ENCODE measurements at places on chromosomes 13 and 19. TPM values are rescaled to one million over a fixed set of nuclear protein-coding genes. Genes with fewer than 3 reads are reported as not detected.
A peak's percentile ranks its signal among the peaks of the same experiment; 100 is the strongest.

- DNase-seq, result no peak
- peaks cover 13% of the 10 kb centered on the region for H3K4me1 ChIP-seq
- no peaks in the 10 kb centered on the region for H3K27me3 ChIP-seq
- no peak overlapping the region for H3K4me3 ChIP-seq
These were observed 339.6 kb downstream of the UQCRFS1 start for GRCh38 chr19:28873301-28873700.

NAA16 gene
- 20.5 TPM for total RNA-seq

ZNF177 gene
- total RNA-seq, result 4.6 TPM

DNA sequence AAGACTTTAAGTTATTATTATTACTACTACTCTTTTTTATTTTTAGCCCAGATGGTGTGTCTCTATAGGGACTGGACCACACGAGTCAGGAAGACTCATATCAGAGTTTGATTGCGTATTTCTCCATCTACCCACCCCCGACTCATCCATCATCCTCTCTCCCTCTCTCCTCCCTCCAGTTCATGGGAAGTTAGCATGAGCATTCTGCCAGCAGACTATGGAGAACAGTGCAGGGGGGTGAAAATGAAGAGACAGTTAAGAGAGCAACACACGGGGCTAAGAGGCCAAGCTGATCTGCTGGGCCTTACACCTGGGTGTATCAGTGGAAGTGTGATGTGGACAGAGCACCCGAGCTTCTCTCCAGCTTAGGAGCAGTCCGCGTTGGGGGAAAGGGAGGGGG is 95.0 kb downstream of the UQCRFS1 start:
- H3K4me3 ChIP-seq, result no peak overlapping the region
- H3K36me3 ChIP-seq, result no peaks in the 10 kb centered on the region
- no peaks in the 10 kb centered on the region for H3K27me3 ChIP-seq
- H3K27ac ChIP-seq, result no peak overlapping the region
- H3K4me1 ChIP-seq, result no peaks in the 10 kb centered on the region
- DNase-seq, result no peak

IZUMO4 gene
- 2.6 TPM for total RNA-seq

LILRB5 gene
- total RNA-seq, result 5.6 TPM

DNA sequence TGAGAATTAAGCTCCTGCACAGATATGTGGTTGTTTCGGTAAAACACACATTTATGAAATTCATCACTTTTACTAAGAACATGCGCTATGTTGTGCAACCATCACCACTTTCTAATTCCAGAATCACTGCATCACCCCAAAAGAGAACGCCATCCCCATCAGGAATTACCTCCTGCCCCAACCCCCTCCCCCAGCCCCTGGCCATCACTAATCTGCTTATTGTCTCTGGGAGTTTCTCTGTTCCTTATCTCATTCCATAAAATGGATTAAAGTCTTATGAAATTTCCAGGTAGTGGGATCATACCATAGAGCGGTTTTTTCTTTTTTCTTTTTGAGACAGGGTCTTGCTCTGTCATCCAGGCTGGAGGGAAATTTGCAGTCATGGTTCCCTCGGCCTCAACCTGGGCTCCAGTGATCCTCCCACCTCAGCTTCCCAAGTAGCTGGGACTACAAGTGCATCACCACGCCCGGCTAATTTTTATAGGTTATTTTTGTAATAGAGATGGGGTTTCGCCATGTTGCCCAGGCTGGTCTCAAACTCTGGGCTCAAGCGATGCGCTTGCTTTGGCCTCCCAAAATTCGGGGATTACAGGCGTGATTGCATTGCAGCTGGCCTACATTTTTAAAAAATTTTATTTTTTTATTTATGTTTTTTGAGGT is 3.5 kb downstream of the ZSCAN5B start:
- H3K4me3 ChIP-seq, result no peak overlapping the region
- no peaks in the 10 kb centered on the region for H3K4me1 ChIP-seq
- DNase-seq, result no peak
- no peaks in the 10 kb centered on the region for H3K27me3 ChIP-seq
- H3K27ac ChIP-seq, result no peak overlapping the region

DNA sequence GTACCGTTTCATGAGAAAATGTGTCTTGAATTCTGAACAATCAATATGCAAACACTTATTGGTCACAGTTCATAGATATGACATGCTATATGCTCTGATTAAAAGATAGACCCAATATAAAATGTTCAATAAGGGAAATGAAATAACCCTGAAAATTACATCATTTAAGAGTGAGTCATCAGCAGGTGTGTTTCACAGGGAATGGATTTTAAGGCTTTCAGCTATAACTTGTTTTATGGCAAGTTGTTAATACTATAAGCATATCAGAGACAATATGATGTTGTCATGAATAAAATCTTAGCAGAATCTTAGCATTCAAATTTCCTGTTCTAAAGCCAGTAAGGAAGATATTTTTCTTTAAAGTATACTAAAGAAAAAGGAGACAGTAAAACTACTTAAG is 483.4 kb upstream of the PCDH9 start:
- no peaks in the 10 kb centered on the region for H3K27me3 ChIP-seq
- H3K27ac ChIP-seq, result no peak overlapping the region
- no peaks in the 10 kb centered on the region for H3K4me1 ChIP-seq
- no peaks in the 10 kb centered on the region for H3K36me3 ChIP-seq

DNA sequence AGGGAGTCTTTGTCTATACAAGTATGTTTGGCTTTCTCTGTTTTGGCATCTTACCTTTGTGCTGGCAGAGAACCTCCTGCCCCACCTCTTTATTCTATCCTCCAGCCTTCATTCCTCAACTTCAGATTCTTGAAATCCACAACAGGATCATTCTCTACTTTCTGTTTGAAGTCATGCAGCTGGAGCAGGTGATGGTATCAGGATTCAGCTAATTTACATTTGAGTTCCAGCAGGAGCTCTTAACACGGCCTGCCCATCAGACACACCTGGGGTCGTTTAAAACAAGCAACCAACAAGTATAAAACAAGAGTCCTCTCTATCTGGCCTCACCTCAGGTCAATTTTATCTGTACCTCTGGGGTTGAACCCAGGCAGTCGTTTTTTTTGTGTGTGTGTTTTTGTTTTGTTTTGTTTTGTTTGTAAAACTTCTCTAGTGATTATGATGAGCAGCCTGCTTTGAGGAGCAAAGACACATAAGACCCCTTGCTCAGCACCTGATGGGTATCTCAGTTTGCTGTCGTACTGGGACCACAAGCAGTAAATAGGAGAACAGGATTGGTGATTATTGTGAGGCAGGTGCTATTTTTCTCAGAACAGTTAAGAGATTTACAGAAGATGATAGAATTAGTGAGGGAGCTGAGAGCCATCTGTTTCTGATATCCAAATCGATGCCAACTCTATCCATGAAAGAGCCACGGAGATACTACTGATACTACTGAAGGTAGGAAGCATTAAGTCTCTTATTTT is 78.4 kb downstream of the GPC6 start:
- no peaks in the 10 kb centered on the region for H3K4me1 ChIP-seq
- H3K27ac ChIP-seq, result no peak overlapping the region
- no peak overlapping the region for H3K4me3 ChIP-seq
- H3K27me3 ChIP-seq, result no peaks in the 10 kb centered on the region

DNA sequence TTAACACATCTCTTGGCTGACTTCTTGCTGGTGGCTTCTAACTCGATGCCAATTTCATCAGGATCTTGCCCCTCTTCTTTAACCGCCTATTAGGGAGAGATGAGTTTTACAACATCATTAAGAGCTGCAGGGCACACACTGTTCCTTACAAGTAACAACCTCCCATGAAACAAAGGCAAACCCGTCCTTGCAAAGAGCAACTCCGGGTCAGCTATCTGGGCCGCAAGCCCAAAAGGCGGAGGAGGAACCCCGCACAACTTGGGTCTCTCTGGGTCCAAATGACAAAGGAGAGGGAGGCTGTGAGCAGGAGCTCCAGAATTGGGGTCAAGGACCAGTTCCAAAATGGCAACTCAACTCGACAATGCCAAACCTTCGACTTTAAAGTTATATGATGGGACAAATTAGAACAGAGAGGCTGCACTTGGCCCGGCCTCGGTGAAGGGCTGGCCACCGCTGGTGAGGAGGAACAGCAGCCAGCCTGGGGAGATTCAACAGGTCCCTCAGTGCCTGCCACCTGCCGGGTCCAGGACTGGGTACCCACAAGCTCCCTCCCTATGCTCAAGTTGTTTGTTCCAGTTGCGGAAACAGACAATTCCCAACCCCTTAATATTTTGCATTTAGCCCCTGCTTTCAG is 1.1 kb downstream of the SAFB2 start:
- DNase-seq, result no peak
- H3K4me1 ChIP-seq, result peaks cover 35% of the 10 kb centered on the region
- peaks cover 15% of the 10 kb centered on the region for H3K36me3 ChIP-seq
- peak overlapping the region; percentile 94 for H3K27ac ChIP-seq
- H3K27me3 ChIP-seq, result no peaks in the 10 kb centered on the region

- H3K4me1 ChIP-seq, result peaks cover 13% of the 10 kb centered on the region
- H3K4me3 ChIP-seq, result no peak overlapping the region
- H3K27me3 ChIP-seq, result no peaks in the 10 kb centered on the region
- DNase-seq, result no peak
- no peaks in the 10 kb centered on the region for H3K36me3 ChIP-seq
These were observed 27.2 kb upstream of the CBY2 start for GRCh38 chr13:45674908-45675307.

- no peak overlapping the region for H3K4me3 ChIP-seq
- no peaks in the 10 kb centered on the region for H3K27me3 ChIP-seq
- no peaks in the 10 kb centered on the region for H3K4me1 ChIP-seq
- no peak overlapping the region for H3K27ac ChIP-seq
These were observed 62.4 kb upstream of the C1QTNF9 start for GRCh38 chr13:24247016-24247415.

- no peak overlapping the region for H3K27ac ChIP-seq
- no peaks in the 10 kb centered on the region for H3K36me3 ChIP-seq
- DNase-seq, result no peak
- no peaks in the 10 kb centered on the region for H3K4me1 ChIP-seq
- H3K4me3 ChIP-seq, result no peak overlapping the region
- H3K27me3 ChIP-seq, result no peaks in the 10 kb centered on the region
These were observed 197.1 kb upstream of the TSHZ3 start for GRCh38 chr19:31546205-31546960.

RCBTB1 gene
- total RNA-seq, result 82.2 TPM

DNA sequence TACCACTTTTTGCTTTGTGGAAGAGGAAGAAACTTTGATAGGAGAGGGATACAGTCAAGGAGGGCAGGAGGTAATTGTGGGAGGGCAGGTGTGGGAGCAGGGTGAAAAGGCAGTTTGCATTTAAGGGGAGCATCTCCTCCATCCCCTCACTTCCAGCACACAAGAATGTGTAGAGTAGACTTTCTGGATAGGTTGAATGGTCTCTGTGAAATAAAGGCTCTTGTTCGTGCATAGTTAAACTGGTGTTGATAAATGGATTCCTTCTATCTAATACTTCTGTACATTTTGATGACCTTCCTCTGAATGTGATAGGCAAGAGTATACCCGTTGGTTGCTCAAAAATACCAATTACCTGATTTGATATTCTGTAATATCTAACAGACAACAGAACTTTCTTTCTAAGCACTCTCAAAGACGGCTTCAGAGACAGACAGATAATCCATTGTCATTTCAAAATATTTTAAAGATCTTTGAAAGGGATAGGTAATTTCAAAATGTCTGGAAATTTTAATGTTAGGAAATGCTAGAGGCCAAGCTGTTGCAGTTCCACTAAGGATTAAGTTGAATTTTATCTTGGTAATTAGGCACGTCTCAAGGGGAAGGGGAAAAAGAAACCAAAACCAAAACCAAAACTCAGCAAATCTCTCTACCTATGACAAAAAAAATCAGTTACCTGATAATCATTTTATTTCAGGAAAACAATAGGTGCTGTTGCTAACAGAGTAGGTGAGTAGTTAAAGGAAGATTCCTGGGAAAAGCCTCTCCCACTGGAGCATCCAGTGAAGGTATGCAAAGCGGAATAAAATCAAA is 302.6 kb downstream of the COG6 start:
- H3K27ac ChIP-seq, result no peak overlapping the region
- H3K36me3 ChIP-seq, result no peaks in the 10 kb centered on the region
- no peak for DNase-seq
- H3K4me1 ChIP-seq, result no peaks in the 10 kb centered on the region
- no peaks in the 10 kb centered on the region for H3K27me3 ChIP-seq

PRSS57 gene
- not detected for total RNA-seq

- H3K27ac ChIP-seq, result no peak overlapping the region
- H3K27me3 ChIP-seq, result no peaks in the 10 kb centered on the region
- no peak overlapping the region for H3K4me3 ChIP-seq
- no peaks in the 10 kb centered on the region for H3K4me1 ChIP-seq
These were observed 3.6 kb downstream of the ADGRE1 start for GRCh38 chr19:6890938-6891337.

TNFSF13B gene
- 1.3 TPM for total RNA-seq

DNA sequence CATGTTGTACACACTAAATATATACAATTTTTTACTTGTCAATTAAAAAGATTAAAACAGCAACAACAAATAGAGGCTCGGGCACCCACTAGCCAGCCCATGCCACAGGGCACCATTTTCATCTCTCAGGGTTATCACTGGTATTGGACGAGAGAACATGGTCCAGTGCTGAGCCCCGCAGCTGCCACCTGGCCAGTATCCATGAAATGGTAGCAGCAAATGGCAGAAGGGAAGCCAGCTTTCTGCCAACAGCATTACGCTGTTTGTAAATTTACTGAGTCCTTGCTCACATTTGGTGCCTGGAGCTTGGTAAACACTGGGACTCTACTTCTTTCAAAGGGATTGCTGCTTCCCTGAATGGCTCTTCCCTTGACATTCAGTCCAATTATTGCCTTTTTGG is 87.9 kb upstream of the WASF3 start:
- H3K4me1 ChIP-seq, result no peaks in the 10 kb centered on the region
- no peak overlapping the region for H3K27ac ChIP-seq
- no peak for DNase-seq
- no peaks in the 10 kb centered on the region for H3K27me3 ChIP-seq
- no peaks in the 10 kb centered on the region for H3K36me3 ChIP-seq

- H3K36me3 ChIP-seq, result peaks cover 36% of the 10 kb centered on the region
- H3K4me1 ChIP-seq, result no peaks in the 10 kb centered on the region
- no peaks in the 10 kb centered on the region for H3K27me3 ChIP-seq
- no peak for DNase-seq
These were observed 109.9 kb downstream of the COL4A1 start for GRCh38 chr13:110197026-110197425.

GRCh38 chr19:18832306-18833140 is 764 bp downstream of the UPF1 start:
- no peaks in the 10 kb centered on the region for H3K27me3 ChIP-seq
- peak overlapping the region; percentile 94 for H3K4me3 ChIP-seq
- no peaks in the 10 kb centered on the region for H3K36me3 ChIP-seq
- peak; percentile 49 for DNase-seq
- H3K4me1 ChIP-seq, result peaks cover 23% of the 10 kb centered on the region

- peak overlapping the region; percentile 59 for H3K27ac ChIP-seq
- H3K4me3 ChIP-seq, result no peak overlapping the region
- no peak for DNase-seq
- no peaks in the 10 kb centered on the region for H3K36me3 ChIP-seq
These were observed 82.4 kb upstream of the IRS2 start for GRCh38 chr13:109868578-109869311.

LYPD5 gene
- 1.6 TPM for total RNA-seq

DNA sequence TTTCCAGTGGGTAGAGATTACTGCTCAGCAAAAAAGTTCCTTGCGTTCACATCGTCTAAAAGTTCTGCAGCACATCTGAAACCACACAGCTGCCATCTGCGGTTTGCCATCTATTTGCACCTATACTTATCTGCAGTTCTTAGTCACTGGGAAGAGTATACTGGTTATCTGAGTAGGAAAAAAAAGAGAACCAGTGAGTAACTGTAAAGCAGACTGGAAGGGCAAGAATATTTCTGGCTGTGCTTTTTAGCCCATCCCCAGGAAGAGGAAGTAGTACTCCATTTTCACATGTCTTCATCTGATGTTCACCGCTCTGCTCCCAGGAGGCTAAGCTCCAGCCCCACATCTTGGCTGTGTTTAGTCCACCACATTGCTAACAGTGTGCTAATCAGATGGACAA is 35.6 kb downstream of the EFNB2 start:
- H3K27me3 ChIP-seq, result no peaks in the 10 kb centered on the region
- no peak overlapping the region for H3K27ac ChIP-seq
- H3K4me3 ChIP-seq, result no peak overlapping the region
- no peaks in the 10 kb centered on the region for H3K36me3 ChIP-seq

C5AR1 gene
- 3.5 TPM for total RNA-seq
